ENCODE measurements at places on chromosomes 11 and 22. TPM values are rescaled to one million over a fixed set of nuclear protein-coding genes. Genes with fewer than 3 reads are reported as not detected.

GRCh38 chr22:43832393-43833265 is 20.5 kb upstream of the EFCAB6 start:
- DNase-seq = no peak

DNA sequence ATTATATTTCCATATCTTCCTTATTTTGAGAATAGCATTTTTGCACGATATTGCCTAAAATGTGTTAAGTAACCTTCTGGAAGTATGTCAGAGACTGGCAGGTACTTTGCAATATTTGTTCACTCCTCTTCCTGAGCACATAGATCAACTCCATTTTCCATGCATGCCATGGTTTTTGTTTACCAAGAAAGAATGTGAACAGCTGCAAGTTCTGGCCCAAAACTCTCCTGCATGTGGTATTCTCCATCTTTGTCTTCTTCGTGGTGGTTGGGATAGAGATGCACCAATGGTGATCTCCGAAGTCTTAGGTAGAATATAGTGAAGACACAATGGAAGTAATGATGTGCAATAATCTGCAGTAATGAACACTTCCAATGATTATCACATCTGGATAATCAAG is 2241.0 kb upstream of the RAG2 start:
- no peak for DNase-seq

DNA sequence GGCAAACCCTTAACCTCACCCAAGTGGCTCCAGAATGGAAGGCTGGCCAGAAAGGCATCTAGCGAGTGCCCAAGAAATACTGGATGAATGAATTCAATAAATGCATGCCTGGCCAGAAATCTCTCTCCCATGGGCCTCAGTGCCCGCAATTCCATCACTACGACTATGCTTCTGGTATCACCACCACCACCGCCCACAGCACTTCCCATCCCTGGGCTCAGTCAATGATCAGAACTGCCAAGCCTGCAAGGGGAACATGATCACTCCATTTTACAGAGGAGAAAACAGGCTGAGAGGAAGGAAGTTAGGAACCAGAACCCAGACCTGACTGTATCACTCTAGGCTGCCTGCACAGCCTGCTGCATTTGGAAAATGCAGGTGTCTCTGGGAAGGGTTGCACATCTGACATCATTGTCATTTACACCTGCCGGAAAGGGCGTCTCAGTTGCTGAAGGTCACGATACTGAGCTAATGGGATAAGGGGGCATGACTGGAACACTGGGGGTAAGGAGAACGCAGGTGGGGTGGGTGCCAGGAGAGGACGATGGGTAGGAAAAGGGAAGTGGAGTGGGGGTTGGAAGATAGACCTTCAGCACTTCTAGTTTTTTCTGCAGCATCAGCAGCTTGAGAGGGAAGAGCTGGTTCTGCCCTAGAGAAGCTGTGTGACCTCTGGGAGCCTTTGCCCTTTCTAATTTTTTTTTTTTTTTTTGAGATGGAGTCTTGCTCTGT is 3.2 kb downstream of the GPR152 start:
- no peak for DNase-seq

DNA sequence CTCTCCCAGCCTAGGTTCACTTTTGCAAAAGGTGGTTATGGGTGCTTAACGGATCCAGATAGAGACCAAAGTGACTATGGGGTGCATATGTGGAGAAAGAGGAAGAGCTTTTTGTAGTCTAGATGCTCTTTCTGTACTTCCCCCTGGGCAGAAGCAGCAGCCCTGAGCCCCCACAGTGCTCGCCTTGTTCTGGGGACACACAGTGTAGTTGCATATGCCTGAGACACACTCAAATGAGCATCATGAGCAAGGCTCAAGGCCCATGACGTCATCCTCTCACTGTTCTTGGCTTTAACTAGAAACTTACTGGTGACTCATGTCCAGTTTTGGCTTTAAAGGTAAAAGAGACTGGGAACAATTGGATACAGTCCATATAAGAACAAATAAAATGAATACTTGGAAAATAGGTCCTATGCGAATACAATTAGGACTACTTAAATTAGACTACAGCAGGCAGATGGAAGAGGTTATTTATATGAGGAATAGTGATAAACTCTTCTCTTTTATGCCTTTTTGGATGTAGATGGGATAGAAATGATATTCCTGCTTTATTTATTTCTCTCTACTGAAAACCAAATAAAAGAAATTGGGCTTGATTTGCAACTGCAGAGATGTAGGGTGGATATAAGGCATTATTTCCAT is 20.1 kb upstream of the PEX26 start:
- peak; percentile 100 for DNase-seq

DNA sequence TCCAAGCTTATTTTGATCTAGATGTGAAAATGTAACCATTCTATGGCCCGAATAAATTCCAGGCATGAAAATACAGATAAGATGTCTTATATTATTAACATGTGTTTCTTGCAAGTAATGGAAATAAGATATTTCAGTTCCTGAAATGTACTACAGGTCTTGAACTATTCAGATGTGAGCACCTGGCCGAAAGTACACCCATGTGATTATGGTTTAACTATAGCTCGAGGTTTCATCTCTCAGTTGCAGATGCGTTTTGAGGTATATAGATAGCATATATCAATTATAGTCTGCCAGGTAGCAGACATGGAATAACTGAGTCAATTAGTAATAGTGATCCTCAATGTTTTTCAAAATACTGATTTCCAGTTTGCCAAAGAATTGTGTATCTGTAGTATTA is 68.3 kb downstream of the DDIAS start:
- DNase-seq = no peak

Gene MMP27
- total RNA-seq = not detected

Measured in astrocyte (in vitro differentiated cells and primary cell).